ENCODE measurements at places on chromosomes 3 and 15.

- DNase-seq, result peak; percentile 92
Measured at GRCh38 chr3:48685603-48686511, at the start of gene NCKIPSD. Gene NCKIPSD (minus strand): TSS chr3:48685915. CDS start chr3:48685807, 108 bp downstream.

- DNase-seq, result no peak
Measured at GRCh38 chr3:162122405-162122804, 625.8 kb downstream of the OTOL1 start.

DNA sequence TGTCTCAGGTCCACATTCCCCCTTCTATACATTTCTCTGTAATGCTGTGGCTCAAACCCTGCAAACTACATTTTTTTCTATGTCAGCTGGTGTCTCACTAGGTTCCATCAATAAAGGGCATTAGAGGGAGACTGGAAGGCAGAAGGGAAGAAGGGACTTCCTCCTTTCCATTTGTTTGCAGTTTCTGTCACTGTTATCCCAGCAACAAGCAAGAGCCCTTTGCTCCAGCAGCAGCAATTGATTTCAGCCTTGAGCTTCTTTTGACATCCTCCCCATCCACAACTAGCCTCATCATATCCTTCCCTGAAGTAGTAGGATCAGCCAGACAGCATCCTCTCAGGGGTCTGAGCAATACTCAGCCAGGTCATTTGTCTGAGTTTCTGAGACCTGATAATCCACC, 5.3 kb upstream of the NCK1 start:
- no peak for DNase-seq

- DNase-seq, result no peak
Measured at GRCh38 chr15:95930659-95931375, 399.7 kb upstream of the NR2F2 start.

GRCh38 chr15:79815468-79815867, 81.3 kb downstream of the MTHFS start:
- no peak for DNase-seq

DNA sequence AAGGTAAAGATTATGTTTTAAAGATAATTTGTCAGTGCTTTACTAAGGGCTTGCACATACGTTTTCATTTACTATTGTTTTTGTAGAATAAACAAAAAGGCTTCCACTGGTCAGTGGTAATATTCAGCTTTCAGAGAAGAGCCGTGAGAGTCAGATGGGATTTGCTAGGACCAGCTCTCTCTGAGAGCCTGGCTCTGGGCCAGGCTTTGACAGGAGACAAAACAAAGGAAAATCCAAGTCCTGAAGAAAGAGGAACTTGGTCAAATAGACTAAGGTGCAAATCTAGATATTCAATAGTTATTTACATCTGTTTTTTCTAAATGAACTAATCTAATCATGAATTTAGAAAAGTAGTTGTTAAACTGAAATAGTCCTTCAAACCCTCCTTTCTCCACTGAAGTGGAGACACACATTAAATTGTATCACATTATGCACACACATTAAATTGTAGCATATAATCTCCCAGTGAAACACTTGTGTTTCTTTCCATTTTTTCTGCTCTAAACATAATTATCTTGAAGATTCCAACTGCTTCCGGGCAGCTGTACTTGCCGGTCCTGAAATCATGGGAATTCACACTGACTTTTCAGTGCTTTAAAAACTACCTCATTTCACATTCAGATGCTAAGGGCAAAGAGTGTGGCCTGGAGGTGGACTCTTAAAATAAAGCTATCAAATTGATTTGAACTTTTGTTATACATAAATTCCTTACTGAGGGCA, 55.1 kb upstream of the FILIP1L start:
- no peak for DNase-seq

GRCh38 chr3:96214941-96215340, 599.5 kb upstream of the EPHA6 start:
- DNase-seq, result no peak

DNA sequence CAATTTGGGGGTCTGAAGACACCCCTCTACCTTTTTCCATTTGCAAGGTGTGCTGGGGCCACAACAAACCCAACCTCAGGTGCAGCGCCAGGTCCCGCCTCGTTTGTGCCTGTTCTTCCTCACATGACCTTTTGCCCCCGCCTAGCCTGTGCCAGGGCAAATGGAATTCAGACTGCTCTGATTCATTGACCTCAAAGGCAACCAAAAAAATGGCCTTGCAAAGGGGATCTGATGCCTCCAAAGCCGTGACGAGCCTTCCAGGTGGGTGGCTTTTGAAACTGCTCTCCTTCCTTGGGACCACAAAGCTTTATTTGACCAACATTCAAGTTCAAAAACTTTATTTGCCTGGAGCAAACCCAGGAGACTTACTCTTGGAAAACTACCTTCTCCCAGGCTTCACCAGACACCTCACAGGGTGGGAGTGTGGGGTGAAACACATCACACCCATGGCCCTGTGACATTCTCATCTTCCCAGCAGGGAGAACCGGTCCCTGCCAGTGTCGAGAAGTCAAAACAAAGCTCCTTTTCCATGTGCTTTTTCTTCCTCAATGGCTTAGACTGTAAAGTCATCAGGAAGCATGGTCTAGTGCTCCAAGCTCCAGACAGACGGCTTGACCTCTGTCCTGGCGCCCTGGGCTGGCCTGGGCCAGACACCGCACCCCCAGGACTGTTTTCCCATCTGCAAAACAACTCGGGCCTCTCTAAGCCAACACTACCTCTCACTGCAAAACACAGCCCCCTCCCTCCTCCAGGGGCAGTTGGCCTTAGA, 103.9 kb upstream of the HES1 start:
- DNase-seq, result no peak

GRCh38 chr3:110419601-110420000, 652.0 kb upstream of the NECTIN3 start:
- no peak for DNase-seq

DNA sequence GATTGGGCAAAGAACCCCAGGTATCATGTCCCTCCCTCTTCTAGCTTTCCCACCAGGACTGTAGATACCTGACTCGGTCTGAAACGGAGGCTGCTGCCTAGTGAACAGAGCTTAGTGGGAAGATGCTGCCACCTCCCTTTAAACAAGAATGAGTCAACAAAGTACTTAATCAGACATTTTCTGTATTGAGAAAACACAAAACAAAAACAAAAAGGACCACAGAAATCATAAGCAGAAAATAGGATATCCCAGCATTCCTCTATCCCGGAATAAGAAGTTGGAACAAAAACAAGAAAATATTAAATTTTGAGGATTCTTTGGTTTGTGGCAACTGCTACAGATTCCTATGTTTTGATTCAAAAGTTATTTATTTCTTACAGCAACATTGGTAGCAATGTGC, 51.7 kb upstream of the COL8A1 start:
- no peak for DNase-seq

DNA sequence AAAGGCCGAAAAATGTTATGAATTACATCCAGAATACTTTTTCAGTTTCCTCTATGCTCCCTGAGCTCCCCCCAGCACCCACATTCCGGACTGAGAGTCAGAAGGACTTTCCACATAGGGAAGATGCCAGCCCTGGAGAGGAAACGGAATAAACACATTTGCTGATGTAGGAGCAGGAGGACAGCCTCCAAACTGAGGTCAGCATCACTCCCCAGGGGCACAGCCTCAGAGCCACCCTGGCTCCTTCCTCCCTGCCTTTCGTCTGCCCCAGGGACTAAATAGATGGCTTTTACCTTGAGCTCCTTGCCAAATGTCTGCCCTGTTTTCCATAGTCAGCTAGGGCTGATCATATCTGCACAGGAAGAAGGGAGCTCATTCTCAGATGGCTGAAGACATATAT, 22.6 kb upstream of the SLCO2A1 start:
- DNase-seq, result no peak

GRCh38 chr15:80735344-80735743, 40.2 kb downstream of the ABHD17C start:
- no peak for DNase-seq

GRCh38 chr3:127114337-127115070, 78.4 kb upstream of the PRR23E start:
- no peak for DNase-seq

- no peak for DNase-seq
Measured at GRCh38 chr15:70049701-70050301, 47.9 kb downstream of the TLE3 start.

DNA sequence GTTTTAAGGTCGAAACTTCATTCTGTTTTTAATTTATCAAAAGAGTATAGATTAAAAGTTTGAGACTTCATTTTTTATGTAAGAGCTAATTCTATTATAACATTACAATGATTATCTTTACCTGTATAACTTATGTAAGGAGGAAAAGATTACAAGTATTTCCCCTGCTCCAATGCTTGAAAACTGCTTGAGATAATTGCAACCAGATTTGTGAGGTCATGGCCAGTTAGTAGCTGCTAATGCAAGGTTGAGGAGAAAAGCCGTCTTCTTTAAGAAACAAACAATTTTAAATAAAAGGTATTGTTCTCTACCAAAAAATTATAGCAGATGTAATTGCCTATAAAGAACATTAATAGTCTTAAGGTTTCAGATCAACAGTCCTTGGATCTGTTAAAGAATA, 208.3 kb upstream of the UBE2E2 start:
- DNase-seq, result no peak

DNA sequence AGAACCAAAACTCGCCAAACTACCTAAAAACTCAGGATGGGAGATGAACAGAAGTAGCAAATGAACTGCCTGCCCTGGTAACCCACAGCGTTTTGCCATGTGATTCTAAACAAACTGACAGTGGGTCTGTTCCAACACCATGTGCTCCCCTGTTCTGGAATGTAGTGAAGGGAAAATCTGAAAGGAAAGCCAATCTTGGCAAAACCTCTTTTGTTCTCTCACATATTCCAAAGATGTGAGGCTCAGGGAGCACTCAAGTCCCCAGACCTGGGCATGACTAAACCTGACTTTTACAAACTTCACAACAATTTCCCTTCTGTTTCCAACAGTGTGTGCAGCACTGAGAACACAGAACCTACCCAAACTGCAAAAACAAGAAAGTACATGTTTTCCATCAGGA, 116.1 kb downstream of the IMPG2 start:
- DNase-seq, result no peak

DNA sequence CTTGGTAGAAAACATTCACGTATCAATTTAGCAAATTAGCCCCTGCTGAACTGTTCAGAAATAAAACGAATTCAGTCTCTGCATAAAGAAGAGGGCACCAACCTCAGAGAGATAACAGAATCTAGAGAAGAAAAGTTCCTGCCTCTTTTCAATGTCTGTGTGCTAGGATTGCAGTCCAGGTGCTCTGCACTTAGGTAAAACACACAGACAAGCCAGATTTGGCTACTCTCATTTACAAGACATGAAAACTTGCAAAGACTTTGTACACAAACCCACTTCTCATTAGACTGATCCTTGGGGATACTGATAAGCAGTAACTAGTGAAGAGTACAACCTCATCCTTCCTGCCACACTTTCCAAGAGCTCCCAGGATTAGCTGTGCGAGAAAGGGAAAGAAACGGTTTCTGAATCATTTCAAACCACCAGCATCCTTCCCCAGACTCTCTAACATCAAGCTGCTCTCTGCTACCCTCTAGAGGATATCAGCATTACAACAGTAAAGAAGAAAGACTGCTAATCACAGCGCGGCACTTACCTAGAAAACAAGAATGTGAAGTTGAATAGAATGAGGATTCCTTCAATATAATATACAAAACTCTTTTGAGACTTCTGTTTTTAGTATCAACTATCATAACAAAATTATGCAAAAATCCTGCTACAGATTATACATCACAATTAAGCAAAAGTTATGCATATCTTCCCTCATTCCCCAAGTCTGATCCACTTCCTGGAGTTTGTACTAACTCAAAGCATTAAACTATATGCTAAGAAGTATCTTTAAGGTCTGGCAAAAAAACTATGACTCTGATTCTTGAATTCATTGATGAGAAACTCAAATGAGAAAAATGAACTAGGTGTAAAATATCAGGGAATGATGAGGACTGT, 306.4 kb downstream of the MAGI1 start:
- DNase-seq, result peak; percentile 63

DNA sequence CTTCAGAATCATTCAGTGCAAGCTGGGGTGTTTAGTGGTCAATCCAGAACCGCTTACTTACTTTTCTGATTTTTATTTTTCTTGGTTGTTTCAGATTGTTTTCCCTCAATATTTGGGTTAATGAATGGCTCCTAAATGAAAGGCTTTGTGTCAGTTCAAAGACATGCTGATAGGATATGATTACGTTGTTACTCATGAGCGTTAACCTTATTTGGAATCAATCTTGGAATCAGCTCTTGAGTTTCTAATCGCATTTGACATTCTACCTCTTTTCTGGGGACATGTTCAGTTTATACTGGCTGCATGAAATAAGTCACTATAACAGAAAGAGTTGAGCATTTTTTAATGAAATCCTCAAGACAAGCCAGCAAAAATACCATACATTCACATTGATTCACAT, 50.2 kb downstream of the ATP11B start:
- no peak for DNase-seq

DNA sequence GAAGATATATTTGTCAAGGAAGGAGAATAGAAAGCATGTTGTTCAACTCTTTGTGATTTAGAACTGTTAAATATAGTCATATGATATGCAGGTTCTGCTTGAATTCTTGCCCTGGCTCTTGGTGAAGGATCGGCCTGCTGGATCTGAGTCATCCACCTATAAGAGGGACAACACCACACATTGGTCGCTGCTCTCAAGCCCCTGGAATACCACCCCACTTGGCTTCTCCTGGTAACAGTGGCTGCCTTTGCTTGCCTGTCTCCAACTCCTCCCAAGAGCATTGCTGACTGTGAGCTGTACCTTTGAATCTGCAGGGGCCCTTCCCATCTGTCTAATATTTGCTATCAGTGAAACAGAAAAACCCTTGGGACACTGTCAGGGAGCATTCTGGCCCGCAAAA, 78.9 kb upstream of the DGKG start:
- DNase-seq, result no peak

- no peak for DNase-seq
Measured at GRCh38 chr15:30068326-30068725, 14.4 kb upstream of the GOLGA8J start.

DNA sequence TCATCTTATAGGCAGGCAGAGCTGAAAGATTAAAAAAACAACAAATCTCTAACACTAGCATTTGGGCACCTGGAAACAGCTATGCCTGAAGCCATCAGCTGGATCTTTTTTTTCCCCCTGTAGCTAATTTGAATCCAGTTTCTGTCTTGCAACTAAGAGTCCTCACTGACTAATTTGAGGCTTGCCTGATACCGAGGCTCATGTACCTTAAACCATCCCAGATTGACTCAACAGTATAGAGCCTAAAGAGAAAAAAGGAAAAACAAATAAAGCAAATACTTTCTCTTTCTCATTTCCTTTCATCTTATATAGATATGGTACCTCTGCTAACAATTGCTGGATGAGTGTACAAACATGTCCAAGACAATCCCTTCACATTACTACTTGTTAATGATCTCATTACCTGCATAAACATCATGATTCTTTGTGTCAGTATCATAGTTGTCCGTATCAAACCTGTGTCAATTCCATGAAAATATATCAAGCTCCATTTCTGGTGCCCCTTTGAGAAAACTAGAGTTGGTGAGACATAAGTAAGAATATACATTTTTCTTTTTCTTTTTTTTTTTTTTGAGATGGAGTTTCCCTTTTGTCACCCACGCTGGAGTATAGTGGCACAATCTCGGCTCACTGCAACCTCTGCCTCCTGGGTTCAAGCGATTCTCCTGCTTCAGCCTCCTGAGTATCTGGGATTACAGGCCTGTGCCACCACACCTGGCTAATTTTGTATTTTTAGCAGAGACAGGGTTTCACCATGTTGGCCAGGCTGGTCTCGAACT, 43.1 kb downstream of the BHLHE40 start:
- DNase-seq, result peak; percentile 34

GRCh38 chr15:89795996-89796395, 18.7 kb downstream of the ANPEP start:
- DNase-seq, result no peak

- no peak for DNase-seq
Measured at GRCh38 chr15:79837846-79838245, 59.0 kb downstream of the MTHFS start.
